ENCODE measurements at places on chromosomes 3 and 15.

- no peak for DNase-seq
Measured at GRCh38 chr3:194925614-194926013, 239.9 kb downstream of the FAM43A start.

- no peak for DNase-seq
Measured at GRCh38 chr3:148453781-148454191, 243.9 kb upstream of the AGTR1 start.

- no peak for DNase-seq
Measured at GRCh38 chr3:196569003-196569516, 600 bp downstream of the FBXO45 start.

DNA sequence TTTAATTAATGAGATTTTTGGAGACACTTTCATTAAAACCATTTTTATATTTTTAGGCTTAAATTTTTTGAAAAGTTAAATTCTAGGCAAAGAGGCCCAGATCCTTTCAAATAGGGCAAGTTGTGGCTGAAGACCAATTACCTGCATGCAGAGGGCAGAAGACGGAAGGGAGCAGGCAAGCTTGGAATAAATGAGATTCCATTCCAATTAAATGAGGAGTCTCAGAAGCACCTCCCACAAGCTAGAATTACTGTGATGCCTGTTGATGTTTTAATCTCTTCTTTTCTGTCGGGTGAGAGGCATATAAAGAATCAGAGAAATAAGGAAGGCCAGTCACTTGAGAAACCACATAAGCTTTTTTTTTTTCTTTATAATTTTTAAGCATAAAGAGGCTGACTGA is 46.8 kb downstream of the KBTBD8 start:
- DNase-seq = no peak

GRCh38 chr3:78994174-78995027 is 773.4 kb downstream of the ROBO1 start:
- no peak for DNase-seq

DNA sequence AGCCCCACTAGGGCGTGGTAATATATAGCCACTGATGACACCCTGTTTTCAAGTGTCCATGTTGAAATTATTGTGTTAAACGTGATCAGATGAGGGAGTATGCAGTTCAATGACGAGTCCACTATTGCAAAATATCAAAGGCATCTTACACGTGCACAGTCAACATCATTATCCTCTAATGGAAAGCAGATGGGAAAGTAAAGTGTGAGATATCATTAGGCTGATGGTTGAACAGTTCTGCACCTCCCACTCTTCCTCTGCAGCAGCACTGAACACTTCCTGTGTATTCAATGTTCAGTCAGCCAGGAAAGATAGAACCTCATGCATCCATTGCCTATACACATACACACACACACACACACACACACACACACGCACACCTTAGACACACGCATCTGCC is 431.8 kb upstream of the CCDC54 start:
- DNase-seq = no peak

- DNase-seq = peak; percentile 26
Measured at GRCh38 chr3:55180936-55181535, 253.2 kb upstream of the LRTM1 start.

DNA sequence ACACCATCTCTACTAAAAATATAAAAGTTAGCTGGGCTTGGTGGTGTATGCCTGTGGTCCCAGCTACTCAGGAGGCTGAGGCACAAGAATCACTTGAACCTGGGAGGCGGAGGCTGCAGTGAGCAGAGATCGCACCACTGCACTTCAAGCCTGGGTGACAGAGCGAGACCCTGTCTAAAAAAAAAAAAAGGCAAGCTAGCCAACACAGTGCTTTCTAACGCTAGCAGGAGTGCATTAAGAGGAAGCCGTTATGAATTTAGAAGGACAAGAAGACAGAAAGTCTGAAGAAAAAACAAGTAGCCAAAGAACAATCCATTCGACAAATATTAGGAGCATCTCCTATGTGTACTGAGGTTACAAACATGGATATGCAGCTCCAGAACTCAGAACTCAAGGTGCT is 28.6 kb downstream of the BHLHE40 start:
- no peak for DNase-seq

DNA sequence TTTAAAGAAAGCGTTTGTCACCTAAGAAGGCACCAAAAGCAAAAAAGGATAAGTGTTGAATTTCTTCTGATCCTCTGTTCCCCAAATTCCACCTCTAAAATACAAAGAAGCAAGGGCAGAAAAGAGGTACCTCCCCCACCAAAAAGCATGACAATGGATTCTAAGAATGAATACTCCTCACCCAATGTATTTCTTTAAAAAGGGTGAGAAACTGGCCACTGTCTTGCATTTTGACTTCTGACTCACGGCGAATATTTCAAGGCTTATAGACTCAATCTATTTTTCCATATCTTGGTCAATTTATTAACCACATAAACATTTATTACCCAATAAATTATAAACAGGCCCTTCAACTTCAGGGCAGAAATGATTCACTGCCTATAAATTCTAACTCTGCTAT is 131.1 kb downstream of the NR1I2 start:
- DNase-seq = no peak

DNA sequence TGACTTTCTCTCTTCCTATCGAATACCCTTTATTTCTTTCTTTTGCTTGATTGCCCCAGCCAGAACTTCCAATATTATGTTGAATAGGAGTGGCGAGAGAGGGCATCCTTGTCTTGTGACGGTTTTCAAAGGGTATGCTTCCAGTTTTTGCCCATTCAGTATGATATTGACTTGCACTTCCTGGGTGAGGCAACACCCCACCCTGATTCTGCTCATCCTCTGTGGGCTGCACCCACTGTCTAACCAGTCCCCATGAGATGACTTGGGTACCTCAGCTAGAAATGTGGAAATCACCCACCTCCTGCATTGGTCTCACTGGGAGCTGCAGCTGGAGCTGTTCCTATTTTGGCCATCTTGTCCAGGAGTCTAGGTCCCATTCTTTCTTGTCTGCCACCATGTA is 44.8 kb upstream of the KCNH8 start:
- no peak for DNase-seq

DNA sequence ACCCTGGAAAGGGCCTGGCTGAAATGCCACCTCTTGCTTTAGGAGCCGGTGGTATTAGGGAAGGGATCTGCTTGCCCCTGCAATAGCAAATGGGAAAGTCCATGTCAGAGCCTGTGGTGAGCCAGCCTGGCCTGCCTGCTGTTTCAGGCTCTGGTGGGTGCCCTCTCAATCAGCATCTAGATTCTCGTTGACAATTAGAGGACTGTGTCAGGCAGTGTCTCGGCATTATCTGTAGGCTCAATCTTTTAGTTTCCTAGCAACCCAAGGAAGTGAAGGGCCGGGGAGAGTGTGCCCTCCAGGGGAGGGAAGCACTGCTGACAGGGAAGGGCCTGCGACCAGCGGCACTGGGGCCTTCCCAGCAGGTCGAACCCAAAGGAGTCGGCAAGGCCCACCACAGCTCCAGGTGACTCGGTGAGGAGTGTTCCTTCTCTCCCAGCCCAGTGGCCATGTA is 42.1 kb downstream of the TLE3 start:
- DNase-seq = no peak

- no peak for DNase-seq
Measured at GRCh38 chr3:126126811-126127431, 43.0 kb upstream of the SLC41A3 start.

DNA sequence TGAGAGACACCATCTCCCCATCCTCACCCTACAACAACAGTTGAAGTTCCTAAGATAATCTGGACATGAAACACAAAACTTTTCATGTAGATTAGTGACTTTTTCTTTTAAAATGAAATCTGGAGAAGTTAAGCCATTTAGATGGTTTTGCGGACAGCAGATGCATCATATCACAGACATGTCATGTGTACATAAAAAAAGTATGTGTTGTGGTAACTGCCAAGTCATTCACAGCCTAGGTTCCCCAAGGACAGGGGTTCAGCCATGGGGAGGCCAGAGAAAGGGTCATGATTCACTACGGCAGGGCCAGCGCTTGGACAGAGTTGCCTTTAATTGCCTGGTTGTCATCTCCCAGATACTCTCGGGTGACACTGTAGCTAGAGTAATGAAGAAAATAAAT is 163.2 kb downstream of the PDZRN3 start:
- no peak for DNase-seq

DNA sequence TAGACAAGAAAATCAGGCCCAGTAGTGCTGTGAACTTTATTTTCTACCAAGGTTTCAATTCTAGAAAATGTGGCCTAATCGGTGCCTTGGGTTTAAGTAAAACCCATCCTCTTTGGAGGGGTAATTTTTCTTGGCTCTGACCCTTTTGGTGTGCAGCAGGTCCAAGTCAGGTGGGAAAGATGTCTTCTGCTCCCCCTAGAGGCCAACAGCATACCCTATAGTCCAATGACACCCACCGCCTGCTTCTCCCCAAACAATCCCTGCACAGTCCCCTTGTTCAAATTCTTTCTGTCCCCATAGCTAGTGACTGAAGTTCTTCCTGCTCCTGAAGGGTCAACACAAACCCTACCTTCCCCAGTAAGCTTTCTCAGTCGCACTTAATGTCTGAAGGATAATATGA is 261.8 kb upstream of the GOLGA6L4 start:
- DNase-seq = no peak

GRCh38 chr15:32993285-32993684 is 201.2 kb downstream of the FMN1 start:
- no peak for DNase-seq

DNA sequence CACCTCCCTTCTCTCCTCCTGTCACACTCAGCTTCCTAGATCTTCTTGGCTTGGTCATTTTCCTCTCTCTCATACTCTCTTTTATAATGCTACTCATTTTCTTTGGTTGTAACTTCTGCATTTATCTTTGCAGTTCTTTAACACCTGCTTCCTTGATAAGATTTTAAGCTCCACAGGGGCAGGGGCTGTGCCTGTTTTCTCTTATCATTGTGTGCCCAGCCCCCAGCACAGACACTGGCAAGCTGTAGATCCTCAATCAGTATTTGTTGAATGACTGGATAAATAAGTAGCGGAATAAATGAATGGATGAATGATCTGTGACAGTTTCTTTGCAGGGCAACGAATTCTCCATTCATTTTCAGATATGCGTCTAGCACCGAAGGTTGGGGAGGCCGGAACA is 64.3 kb upstream of the MEX3B start:
- no peak for DNase-seq

GRCh38 chr15:41983221-41983620 is 10.9 kb upstream of the EHD4 start:
- DNase-seq = no peak

GRCh38 chr15:44550256-44550655 is 13.3 kb downstream of the EIF3J start:
- DNase-seq = no peak

DNA sequence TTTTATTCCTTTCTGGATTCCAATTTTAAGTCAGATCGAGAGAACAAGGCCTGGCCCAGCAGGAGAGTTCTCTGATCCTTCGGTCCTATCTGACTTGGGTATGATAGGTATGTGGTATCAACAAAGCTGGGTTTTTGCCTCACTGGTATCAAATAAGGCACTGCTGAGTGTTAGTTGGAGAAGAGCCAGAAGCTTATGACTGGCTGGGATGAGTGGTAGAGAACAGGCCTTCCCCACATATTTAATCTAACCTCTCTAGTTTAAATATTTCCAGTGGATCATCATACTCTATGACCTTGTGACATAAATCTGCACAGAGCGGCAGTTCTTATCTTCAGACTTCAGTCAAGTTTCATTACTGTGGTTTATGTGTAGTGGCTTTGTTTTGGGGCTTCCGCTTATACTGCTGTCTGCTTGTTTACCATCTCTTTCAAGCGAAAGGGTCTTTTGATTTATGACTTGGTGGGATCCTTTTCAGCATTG is 164.5 kb downstream of the PTPRG start:
- DNase-seq = no peak

GRCh38 chr3:171187706-171188290 is 161.3 kb upstream of the SLC2A2 start:
- DNase-seq = no peak

DNA sequence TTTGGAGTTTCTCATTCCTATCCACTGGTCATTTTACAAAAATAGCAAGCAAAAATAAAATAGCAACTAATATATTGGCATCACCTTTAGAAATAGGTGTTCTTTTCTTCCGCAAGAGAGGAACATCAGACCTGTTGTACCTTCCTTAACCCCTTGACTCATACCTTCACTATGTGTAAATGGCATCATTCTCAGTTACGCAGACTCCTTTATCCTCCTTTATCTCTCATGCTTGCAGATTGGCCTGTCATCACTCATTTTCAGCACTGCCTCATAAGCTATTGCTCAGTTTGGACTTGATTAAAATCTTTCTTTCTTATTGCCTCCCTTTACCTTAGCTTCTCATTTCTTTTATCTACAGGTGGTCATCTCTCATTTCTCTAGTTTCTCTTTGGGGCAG is 21.4 kb downstream of the ARHGEF26 start:
- DNase-seq = no peak

GRCh38 chr3:154182975-154183374 is 61.8 kb downstream of the ARHGEF26 start:
- no peak for DNase-seq

DNA sequence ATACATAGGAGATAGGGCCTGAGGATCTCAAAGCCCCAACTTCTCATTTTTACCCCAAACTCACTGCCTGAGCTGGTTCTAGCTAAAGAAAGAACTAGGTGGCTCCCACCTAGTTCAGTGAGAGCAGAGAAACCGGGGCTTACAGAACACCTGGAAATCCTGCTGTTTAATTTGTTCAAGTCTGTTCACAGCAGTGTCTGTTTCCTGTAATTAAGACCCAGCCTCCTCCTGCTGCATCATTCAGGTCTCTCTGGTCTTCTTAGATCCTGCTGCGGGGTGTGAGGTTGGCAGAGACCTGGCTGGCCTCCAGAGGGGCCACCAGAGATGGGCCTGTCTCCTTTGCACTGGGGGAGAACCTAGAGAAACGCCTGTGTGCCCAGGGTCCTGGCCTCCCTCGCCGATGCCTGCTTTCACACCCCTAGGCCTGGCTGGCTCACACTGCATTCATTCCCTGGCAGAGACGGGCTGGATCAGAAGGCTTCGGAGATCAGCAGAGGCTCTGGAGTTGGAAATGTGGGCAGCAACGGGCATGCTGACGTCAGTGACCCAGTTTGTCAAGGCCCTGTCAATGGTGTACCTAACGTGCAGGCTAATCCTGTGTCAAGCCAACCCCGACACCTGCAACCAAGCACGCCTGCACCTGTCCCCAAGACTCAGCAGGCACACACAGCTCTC is 4.9 kb upstream of the CHRNA3 start:
- DNase-seq = no peak

GRCh38 chr3:51908026-51908425 is 4.9 kb upstream of the IQCF1 start:
- DNase-seq = no peak
